ENCODE measurements at places on chromosomes 13 and 19.

GRCh38 chr19:46404753-46405468 is 8.5 kb downstream of the CCDC8 start:
- peak; percentile 56 for DNase-seq

DNA sequence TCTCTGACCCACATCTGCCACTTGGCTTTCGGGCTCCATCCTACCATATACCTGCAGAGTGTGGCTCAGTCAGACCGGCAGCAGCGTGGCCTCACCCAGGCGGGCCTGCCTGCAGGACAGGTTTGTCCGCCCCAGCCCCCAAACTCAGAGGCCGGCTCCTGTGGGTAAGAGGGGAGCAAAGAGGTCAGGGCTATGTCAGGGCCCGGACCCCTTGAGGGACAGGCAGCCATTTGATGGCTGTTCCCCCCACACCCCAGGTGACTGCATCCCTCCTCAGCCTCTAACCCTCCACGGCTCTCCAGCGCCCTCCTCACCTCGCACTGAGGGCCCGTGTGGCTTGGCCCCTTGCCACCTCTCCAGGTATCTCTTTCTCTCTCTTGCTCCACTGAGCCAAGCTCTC is 12.3 kb upstream of the ZBTB32 start:
- no peak for DNase-seq

- no peak for DNase-seq
These were observed 203.3 kb downstream of the LMO7 start for GRCh38 chr13:75839406-75839805.

DNA sequence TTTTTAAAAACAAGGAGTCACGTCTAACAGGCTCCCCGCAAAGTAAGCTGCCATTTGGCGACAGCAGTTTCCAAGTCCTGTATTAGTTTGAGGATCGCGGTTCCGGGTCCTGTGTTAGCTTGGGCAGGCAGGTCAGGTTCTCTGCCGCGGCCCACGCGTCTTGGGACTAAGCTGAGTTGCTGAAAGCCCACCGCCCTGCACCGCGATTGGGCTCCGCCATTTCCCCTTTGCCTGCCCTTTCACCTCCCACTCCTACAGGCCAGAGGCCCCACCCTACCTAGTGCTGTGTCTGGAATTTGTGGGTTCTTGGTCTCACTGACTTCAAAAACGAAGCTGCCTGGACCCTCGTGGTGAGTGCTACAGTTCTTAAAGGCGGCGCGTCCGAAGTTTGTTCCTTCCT is 6.8 kb downstream of the PARP4 start:
- DNase-seq = no peak

GRCh38 chr13:74115133-74115532 is 19.1 kb downstream of the KLF12 start:
- no peak for DNase-seq

DNA sequence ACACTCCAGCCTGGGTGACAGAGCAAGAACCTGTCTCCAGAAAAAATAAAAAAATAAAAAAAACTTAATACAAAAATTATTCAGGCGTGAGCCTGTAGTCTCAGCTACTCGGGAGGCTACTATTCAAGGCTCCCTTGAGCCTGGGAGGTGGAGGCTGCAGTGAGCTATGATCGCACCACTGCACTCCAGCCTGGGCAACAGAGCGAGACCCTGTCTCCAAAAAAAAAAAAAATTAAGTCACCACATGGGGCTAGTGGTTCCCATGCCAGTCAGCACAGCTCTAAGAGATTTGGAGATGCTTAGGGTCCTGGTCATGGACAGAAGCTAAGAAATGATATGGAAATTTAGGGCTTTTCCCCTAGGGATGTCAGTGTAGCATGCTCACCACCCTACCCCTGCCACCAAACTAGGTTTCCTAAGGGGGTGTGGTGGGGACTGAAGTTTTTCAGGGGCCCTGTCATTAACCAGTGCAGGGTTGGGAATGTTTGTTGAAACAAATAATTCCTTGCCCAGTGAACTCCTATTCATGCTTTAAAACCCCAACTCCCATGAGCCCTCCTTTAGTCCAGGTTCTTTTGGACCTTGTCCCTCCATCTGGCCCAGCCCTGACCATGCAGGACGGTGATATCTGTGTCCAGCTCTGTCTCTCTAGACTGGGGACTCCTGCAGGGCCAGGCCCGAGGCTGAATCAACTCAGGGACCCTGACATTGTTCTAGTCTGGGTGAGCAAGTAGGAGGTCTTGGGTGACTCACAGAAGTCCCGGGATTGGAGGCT is 1.8 kb downstream of the FCHO1 start:
- no peak for DNase-seq

DNA sequence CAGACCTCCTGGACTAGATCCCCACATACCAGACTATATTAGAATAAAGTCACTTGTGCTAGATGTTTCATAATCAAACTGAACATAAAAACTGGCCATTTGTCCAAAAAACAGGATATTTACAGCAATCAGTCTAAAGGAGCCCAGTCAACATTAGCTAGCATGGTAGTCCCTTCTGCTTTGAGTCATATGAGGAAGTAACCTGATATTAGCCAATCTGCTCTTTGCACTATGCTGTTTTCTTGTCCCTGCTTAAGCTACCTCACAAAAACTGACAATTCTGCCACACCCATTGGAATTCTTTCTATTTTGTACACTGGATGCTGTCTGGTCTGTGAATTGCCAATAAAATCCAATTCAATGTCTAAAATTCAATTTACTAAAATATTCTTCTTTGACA is 1824.2 kb downstream of the OLFM4 start:
- DNase-seq = no peak

DNA sequence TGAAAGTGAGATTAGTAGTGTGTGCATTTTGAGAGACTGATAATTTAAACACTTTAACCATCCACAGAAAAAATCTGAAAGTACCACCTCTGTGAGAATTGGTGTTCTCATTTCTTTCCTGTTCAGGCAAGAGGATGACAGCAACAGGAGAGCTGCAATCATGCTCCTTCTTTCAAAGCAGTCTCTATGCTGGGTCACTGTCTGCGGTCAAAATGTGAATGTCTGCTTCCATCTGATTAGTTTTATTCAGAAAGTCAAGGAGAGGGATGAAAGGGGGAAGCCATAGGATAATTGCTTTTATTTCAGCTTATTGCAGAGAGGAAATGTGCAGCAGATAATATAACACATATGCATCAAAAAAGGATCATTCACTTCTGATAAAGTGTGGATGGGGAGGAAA is 314.0 kb upstream of the GPC6 start:
- DNase-seq = no peak

- DNase-seq = peak; percentile 62
These were observed 6.0 kb downstream of the SYCE2 start for GRCh38 chr19:12913011-12913561.

DNA sequence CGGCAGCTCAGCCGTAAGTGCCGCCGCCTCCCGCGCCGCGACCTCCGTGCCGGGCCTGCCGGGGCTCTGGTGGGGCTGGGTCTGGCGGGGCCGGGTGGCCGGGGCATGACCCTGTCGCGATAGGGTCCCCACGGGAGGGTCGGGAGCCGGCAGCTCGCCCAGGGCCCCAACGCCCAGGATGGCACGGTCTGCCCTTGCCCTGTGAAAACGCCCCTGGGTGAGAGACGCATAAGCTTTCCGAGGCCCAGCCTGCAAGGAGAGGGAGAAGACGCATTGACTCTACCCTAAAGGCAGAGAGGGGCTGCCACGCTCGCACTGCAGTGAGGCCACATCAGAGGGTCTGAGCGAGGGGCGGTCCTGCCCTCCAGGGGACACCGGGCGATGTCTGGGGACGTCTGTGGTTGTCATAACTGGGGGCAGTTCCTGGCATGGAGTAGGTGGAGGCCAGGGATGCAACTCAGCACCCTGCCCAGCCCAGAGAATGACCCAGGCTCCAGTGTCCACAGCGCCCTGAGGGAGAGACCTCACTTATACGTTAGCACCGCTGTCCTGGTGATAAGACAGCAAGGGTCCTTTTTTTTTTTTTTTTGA is 539 bp downstream of the ZNF554 start:
- DNase-seq = no peak

DNA sequence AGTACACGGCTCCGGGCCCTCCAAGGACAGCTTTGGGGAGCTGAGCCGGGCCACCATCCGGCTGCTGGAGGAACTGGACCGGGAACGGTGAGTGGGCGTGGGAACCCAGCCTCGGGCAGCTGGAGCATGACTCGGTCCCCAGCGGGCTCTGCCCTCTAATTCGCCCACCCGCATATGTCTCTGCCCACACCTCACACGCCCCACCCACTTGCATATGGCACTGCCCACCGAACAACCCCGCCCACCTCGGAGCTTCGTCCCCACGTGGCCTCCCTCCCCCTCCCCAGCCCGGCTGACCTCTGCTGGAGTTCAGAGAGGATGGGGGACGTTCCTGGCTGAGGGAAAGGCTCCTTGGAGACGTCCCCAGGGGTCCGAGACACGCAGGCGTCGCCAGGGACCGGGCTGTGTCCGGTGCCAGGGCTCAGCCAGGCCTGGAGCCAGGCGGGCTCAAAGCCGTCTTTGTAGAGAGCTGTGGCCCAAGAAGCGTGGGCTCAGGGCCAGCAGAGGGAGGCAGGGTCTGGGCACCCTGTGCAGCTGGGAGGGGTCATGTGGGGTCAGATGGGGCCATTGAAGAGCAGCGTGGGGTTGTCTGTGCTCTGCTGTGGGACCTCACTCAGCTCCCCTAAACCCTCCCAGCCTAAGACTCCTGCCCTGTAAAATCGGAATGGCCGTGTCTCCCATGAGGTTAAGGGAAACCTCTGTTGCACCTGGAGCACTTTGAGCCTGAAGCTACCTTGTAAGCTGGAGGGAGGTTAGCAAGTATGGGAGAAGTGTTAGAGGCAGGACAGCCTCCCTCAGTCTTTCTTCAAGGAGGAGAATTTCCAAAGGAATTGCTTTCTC is 3.8 kb downstream of the APC2 start:
- DNase-seq = no peak

GRCh38 chr19:18058208-18059009 is 28.3 kb downstream of the IL12RB1 start:
- DNase-seq = peak; percentile 47

- DNase-seq = no peak
These were observed 5.6 kb downstream of the TLE6 start for GRCh38 chr19:2982983-2983350.

DNA sequence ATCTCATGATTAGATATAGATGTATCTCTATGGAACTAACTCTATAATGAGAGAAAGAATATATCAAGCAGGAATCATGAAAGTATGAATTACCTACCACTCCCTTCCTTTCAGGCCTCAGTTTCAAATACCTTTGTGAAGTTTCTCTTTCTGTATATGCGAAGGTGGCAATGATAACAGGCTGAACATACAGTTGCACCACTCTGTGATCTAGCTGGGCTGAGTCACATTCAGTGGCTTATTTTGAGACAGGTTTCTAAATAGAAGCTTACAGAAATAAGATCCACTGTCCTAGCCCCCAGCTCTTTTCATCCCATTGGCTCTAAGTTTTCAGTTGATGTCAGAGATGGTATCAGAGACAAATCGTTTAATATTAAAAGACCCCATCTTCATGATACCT is 662.0 kb downstream of the SLITRK1 start:
- no peak for DNase-seq

DNA sequence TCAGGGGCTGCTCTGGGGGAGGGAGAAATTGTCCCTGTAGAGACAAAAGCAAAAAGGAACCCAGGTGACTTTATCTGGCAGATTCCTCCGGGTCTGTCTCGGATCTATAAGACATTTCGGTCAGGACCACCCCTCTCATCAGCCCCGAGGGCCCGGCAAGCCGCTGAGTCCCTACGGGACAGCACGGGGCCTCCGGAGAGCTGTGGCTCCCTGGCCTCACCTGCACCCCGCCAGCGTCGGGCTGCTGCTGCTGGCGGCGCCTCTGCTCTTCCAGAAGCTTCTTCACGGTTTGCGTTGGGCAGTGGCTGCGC is 1.9 kb downstream of the NFKBID start:
- DNase-seq = no peak

DNA sequence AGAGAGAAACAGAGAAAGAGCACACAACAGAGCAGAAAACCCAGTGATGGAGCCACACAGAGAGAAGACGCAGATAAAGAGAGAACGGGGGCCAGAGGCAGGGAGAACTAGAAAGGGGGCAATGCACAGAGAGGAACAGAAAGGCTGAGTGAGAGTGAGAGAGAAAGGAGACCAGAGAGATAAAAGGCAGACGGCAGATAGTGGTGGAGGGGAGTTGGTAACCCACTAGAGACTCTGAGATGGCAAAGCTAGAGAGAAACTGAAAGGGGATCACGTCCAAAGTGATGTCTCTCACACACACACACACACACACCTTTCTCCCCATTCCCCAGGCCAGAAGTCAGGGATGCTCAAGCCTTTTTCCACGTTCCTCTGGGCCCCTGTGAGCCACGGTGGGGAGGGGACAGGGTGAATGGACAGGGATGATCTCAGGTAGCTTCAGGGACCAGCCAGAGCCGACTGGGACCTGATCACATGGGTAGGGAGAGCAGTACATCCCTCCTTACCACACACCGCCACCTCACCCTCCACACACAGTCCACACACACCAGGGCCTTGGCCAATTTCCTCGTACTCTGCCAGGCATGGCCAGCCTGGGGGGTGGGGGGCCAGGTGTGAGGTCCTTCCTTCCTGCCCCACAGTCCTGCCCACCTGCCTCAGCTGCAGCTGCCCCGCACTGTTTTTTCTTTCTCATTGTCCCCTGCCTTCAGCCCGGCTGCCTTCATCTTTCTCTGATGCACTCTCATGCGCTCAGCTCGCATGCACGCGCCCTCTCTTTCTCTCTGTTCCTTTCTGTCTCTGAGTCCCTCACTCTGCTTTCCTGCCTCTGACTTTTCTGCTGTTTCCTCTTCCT is 22.5 kb upstream of the POU2F2 start:
- DNase-seq = no peak

GRCh38 chr19:38700350-38700901 is 43.8 kb downstream of the CAPN12 start:
- DNase-seq = peak; percentile 41

DNA sequence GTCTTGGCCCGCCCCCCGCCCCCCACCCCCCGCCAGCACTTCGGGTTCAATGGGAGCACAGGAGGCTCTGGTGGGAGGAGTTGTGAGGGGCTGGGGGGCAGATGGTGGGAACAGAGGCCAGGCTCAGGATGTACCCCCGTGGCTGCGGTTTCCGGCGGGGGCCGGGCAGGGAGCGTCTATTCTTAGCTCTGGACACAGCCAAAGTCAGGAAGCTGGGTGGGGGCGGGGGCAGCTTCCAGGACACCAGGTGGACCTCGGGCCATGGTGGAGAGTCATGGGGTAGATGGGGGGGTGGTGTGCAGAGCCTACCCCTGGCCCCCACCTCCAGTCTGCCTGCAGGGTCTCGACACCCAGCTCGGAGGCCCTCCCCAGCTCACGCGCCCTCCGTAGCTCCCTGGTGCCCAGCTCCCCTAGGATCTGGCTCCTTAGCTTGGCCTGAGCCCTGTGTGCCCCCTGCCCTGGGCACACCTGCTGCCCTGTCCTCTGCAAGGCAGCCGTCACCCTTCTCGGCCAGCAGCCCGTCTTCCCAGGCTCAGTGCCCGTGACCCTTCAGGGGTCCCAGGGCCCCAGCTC is 2.2 kb upstream of the TBXA2R start:
- DNase-seq = no peak
